ENCODE measurements at places on chromosomes 13 and 19. TPM values are rescaled to one million over a fixed set of nuclear protein-coding genes. Genes with fewer than 3 reads are reported as not detected.

Gene DAZAP1
- total RNA-seq: 347 TPM

DNA sequence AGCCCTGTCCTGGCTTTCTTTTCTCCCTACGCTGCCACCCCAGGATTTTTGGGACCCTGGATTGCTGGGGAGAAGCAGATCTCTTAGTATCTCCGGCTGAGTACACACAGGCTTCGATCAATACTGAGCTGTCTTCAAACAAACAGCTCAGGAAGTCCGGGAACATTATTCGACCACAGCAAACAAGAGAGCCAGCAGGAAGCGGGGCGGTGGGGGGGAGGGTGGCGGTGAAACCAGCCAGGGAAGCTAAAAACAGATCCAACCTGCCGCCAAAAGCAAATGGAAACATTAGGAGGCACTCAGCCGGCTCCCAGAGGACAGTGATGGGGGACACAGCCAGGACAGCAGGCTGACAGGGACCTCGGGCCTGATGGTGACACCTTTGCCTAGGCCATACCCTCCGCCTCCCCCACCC is 12.2 kb upstream of the BCAM start:
- no peak overlapping the region for H3K27ac ChIP-seq
- no peak overlapping the region for H3K4me3 ChIP-seq
- H3K36me3 ChIP-seq: no peaks in the 10 kb centered on the region
- DNase-seq: no peak
- H3K27me3 ChIP-seq: no peaks in the 10 kb centered on the region

GRCh38 chr13:114226088-114226487 is 8.6 kb upstream of the CDC16 start:
- no peaks in the 10 kb centered on the region for H3K27me3 ChIP-seq
- H3K36me3 ChIP-seq: no peaks in the 10 kb centered on the region
- H3K27ac ChIP-seq: peak overlapping the region; percentile 65
- peak; percentile 41 for DNase-seq
- H3K4me3 ChIP-seq: no peak overlapping the region

DNA sequence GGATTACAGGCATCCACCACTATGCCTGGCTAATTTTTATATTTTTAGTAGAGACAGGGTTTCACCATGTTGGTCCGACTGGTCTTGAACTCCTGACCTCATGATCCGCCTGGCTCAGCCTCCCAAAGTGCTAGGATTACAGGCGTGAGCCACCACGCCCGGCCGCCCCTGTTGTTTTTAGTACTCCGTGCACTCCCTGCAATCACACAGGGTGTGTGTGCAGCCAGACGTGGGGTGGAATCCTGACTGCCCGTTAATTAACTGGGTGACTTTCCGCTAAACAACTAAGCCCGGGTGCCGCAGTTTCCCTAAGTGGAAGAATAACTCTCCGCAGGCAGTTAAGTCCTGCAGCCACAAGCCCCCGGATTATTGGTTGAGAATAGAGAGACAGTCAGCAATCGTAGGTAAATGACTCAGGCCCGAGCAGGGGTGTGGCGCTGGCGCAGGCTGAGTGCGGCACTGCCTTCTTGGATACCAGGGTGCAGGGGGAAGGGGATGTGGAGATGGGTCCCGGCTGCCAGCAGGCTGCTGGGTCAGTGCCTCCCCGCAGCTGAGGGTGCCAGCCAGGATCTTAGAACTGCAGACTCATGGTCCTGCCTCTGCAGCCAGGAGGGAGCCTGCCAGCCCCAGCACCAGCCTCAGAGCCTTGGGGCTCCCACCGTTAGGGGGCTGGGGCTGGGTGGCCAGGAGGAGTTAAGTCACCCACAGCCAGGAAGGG is 6.1 kb upstream of the FXYD3 start:
- H3K27me3 ChIP-seq: no peaks in the 10 kb centered on the region
- no peak overlapping the region for H3K4me3 ChIP-seq
- peaks cover 8% of the 10 kb centered on the region for H3K4me1 ChIP-seq
- H3K27ac ChIP-seq: no peak overlapping the region
- DNase-seq: no peak

DNA sequence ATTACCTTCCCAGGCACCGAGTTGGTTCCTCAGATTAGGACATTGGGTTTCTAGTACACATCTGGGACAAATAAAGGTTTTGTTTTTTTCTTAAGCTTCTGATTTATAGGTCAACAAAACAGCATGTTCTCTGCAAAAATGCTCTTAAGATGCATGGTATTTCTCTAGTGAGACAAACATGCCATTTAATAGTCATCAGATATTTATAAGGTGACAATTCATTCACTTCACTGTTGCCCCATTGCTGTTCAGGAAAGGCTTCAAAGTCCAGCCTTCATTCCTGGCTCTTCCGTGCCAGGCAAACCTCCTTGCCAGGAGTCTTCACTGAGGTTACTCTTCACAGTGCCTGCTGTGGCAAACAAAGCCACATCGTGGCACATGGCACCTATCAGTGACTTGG is 156.3 kb upstream of the FNDC3A start:
- no peak overlapping the region for H3K27ac ChIP-seq
- H3K4me1 ChIP-seq: peaks cover 12% of the 10 kb centered on the region
- H3K27me3 ChIP-seq: no peaks in the 10 kb centered on the region
- H3K36me3 ChIP-seq: no peaks in the 10 kb centered on the region
- no peak for DNase-seq

DNA sequence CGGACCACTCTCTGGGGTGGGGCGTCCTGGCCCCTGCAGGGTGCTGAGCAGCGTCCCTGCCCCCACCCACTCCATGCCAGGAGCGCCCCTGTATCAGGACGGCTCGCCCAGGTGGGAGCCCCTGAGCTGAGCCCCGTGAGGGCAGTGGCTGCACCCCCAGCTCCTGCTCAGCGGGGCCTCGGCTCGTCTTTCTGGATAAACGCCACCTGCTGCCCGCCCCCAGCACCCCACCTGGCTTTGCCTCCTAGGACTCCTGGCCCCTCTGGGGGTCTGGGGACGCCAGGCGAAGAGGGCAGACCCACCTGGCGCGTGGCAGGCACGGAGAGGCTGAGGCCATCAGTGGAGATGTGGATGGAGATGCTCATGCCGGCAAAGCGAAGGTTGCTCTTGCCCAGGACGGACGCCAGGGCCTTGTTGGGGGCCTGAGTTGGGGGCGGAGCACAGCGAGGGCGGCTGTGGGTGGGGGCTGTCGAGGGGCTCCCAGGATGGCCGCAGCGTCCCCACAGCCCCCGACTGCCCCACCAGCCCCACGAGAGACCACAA is 22.3 kb downstream of the SHC2 start:
- no peak for DNase-seq
- no peak overlapping the region for H3K27ac ChIP-seq
- no peak overlapping the region for H3K4me3 ChIP-seq
- H3K36me3 ChIP-seq: no peaks in the 10 kb centered on the region
- peaks cover 24% of the 10 kb centered on the region for H3K27me3 ChIP-seq

- no peaks in the 10 kb centered on the region for H3K27me3 ChIP-seq
- no peak overlapping the region for H3K27ac ChIP-seq
- H3K36me3 ChIP-seq: peaks cover 47% of the 10 kb centered on the region
- peak overlapping the region; percentile 82 for H3K4me3 ChIP-seq
- DNase-seq: no peak
- peaks cover 25% of the 10 kb centered on the region for H3K4me1 ChIP-seq
These were observed 2.8 kb downstream of the IGFLR1 start for GRCh38 chr19:35739275-35740107.

DNA sequence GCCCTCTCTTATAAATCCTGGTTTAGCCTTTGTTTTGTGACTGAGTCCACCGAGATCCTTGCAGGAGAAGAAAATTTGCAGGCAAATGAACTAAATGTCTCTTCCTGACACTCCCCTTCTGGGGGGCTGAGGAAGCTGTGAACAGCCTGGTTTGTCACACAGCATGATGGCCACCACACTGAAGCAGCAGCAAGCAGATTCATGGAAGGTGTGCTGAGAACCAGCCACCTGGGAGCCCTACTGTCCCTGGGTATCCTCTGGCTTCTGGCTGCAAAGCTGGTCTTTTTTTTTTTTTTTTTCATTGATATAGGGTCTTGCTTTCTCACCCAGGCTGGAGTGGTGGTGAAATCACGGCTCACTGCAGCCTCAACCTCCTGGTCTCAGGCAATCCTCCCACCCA is 11.2 kb downstream of the MRPS12 start:
- DNase-seq: no peak
- no peaks in the 10 kb centered on the region for H3K27me3 ChIP-seq
- peak overlapping the region; percentile 19 for H3K27ac ChIP-seq
- no peaks in the 10 kb centered on the region for H3K36me3 ChIP-seq

- H3K4me3 ChIP-seq: no peak overlapping the region
- no peak overlapping the region for H3K27ac ChIP-seq
- DNase-seq: no peak
- peaks cover 7% of the 10 kb centered on the region for H3K4me1 ChIP-seq
- peaks cover 27% of the 10 kb centered on the region for H3K27me3 ChIP-seq
These were observed 7.2 kb downstream of the GAS6 start for GRCh38 chr13:113856716-113857065.

Gene PTPRH
- total RNA-seq: not detected

- H3K4me1 ChIP-seq: peaks cover 15% of the 10 kb centered on the region
- no peaks in the 10 kb centered on the region for H3K36me3 ChIP-seq
- no peak within 1 kb of the TSS for H3K27ac ChIP-seq
- peaks cover 38% of the 10 kb centered on the region for H3K27me3 ChIP-seq
- peak; percentile 78 for DNase-seq
These were observed at the start of gene GJA3 for GRCh38 chr13:20160306-20161274. TSS of gene GJA3 (minus strand) at chr13:20161052. CDS start at chr13:20143288, 17,764 bp downstream.

GRCh38 chr13:20128459-20128931 is 32.4 kb downstream of the GJA3 start:
- no peaks in the 10 kb centered on the region for H3K4me1 ChIP-seq
- peak overlapping the region; percentile 62 for H3K4me3 ChIP-seq
- peak; percentile 36 for DNase-seq
- H3K27me3 ChIP-seq: peaks cover 16% of the 10 kb centered on the region

DNA sequence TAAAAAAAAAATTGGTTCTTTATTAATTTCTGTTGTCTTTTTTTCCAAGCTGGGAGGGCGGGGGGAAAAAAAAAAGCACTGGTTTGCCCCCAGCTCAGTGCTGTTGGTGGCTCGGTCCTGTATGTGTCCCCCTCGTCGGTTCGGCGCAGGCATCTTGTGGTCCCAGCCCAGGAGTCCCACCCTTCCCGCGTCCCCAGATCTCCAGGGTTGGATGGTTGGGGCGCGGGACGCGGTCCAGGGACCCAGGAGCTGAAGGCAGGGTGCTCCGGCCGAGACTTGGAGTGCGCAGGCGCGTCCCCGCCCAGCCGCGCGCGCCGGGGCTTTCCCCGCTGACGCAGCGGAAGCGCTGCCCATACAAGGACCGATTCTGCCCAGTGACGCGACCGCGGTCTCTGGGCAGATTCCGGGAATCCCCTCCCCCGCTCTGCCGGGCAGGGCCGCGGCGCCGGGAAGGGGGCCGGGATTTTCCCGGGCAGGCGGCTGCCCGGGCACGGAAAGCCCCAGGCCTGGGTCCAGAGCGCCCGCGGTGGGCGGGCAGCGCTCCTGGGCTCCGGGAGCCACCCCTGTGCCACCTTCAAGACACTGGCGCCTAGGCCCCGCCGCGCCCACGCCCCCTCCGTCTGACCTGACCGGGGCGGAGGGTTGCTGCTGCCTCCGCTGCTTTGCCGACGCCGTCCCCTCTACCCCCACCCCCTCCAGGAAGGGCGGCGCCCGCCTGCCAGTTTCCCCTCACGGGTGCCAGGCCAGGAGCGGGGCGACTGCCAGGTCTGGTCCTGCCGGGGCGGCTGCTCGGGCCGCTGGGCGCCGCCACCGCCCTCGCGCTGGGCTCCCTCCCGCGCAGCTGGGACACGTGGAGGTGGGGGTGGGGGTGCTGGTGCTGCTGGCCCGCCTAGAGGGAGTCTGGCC is 2.3 kb downstream of the JUNB start:
- peaks cover 25% of the 10 kb centered on the region for H3K36me3 ChIP-seq
- no peaks in the 10 kb centered on the region for H3K27me3 ChIP-seq
- H3K27ac ChIP-seq: peak overlapping the region; percentile 98

GRCh38 chr13:33353210-33353609 is 67.7 kb upstream of the STARD13 start:
- H3K36me3 ChIP-seq: no peaks in the 10 kb centered on the region
- no peak for DNase-seq
- H3K27me3 ChIP-seq: peaks cover 47% of the 10 kb centered on the region

DNA sequence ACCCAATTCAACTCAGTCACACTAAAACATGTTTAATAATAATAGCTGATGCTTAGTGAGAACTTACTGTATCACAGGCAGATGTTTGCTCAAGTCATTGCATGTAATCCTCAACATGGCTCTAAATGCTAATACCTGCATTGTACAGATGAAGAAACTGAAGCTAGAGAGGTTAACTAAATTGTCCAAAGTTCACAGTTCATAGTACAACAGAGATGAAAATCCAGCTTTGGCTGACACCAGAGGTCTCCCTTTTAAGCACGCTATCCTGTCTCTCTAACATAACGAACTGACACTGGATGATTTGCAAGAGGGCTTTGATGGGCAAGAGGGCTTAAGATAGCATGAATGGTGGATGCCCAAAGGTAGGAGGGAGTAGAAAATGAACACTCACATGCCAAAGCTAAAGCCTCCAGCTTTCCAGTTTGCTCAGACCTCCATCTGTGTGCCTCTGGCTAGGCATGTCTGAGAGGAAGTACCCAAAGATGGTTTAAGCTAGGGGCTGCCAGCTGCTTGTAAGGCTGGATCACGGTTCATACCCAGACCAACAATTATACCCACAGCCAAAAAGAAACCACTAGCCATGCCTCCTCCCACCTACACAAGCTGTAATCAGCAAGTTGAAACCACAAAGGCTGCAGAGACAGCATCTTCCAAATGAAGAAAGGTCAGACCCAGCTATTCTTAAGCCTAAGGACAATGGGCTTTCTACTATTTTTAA is 196.9 kb upstream of the UBL3 start:
- no peak overlapping the region for H3K4me3 ChIP-seq
- DNase-seq: peak; percentile 11
- peaks cover 16% of the 10 kb centered on the region for H3K4me1 ChIP-seq
- H3K27me3 ChIP-seq: no peaks in the 10 kb centered on the region

Gene C5AR1
- 0.41 TPM for total RNA-seq

GRCh38 chr13:95756072-95756471 is 79.1 kb downstream of the DNAJC3 start:
- no peak for DNase-seq
- H3K36me3 ChIP-seq: peaks cover 11% of the 10 kb centered on the region
- H3K27ac ChIP-seq: peak overlapping the region; percentile 48
- no peaks in the 10 kb centered on the region for H3K27me3 ChIP-seq

GRCh38 chr13:32297206-32297605 is 18.0 kb downstream of the ZAR1L start:
- no peak overlapping the region for H3K4me3 ChIP-seq
- H3K27ac ChIP-seq: no peak overlapping the region
- H3K4me1 ChIP-seq: peaks cover 9% of the 10 kb centered on the region
- no peak for DNase-seq
- H3K27me3 ChIP-seq: peaks cover 14% of the 10 kb centered on the region

DNA sequence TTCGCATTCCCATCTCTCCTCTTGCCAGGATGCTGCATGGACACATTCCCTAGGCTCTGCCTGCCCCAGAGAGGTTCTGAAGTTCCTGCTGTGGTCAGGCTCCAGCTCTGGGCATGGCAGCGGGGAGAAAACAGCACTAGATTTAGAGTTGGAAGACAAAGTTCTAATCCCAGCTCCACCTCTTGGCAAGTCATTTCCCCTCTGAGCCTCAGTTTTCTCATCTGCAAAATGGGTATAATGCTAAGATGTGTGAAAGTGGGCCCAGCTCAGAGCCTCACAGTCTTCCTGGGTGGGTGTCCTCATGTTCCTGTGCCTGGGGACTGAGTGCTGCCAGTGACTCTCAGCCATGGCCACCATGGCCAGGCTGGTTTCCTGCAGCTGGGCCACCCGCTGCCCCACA is 9.6 kb downstream of the PEPD start:
- DNase-seq: no peak
- peaks cover 10% of the 10 kb centered on the region for H3K4me1 ChIP-seq
- no peak overlapping the region for H3K27ac ChIP-seq
